ENCODE measurements at places on chromosomes 7 and 10. TPM values are rescaled to one million over a fixed set of nuclear protein-coding genes. Genes with fewer than 3 reads are reported as not detected.

Gene CYP2C18
- 6.5 TPM for total RNA-seq

DNA sequence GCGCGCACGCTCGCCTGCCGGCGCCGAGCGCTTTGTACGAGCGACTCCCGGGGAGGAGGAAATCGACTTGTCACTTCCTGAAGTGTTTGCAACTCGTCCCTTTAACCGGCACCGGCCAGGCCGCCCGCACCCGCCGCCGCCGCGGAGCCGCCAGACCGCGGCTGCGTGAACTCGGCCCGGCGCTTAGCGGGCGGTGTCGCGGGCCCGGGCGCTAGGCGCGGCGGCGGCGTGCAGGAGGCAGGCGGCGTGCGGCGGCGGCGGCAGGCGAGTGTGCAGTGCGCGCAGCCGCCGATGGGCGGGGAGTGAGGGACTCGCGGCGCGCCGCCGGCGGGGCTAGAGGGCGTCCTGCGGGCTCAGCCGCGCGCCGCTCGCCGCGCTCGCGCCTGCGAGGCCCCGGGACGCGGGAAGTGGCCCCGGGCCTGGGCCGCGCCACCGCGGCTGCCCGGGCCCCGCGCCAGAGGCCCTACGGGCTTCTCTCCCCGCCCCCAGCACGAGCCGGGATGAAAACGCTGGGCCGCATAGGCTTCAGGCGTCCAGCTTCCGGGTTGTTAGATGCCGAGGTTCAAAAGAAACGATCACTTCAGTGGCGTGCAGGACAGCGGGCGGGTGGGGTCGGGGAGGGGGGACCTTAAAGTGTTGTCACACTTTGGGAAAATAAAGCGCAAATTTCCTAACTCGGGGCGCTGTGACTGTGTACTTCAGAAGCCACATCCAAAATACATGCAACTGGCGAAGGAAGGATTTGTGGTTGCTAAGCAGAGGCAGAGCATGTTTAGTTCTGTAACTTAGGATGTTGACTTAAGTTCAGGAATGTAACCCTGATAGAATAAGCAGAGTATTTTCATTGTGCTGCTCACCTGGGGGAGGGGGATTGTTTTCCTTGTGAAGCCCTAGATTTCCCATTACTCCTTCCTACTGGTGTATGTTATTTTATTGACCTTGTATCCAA, at the start of gene FAM53B:
TSS of gene FAM53B (minus strand) at position 277 of the 949 bp plus-strand sequence. CDS start 37,665 bp downstream, outside the sequence.
- peak; percentile 85 for DNase-seq

- DNase-seq, result peak; percentile 11
Observed at GRCh38 chr10:5509236-5509635, 9.9 kb upstream of the CALML5 start.

GRCh38 chr7:145175366-145175765, 339.5 kb upstream of the TPK1 start:
- no peak for DNase-seq

DNA sequence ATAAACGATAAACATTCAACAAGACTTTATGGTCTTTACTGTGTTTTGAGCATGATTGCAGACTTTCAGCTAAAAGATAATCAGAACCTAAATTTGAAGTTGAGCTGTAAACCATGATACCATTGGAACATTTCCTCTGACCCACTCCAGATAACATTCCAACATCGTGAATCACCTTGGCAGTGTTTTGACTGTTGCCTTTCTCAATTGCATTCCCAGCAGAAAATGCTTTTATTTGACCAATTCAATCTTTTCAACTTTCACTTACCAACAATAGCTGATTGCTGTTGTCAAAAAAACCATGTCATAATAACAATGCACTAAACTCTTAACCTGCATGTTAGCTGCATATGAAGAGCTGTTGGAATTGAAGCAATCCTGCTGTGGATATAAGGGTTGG, 165.5 kb downstream of the MDFIC start:
- no peak for DNase-seq

DNA sequence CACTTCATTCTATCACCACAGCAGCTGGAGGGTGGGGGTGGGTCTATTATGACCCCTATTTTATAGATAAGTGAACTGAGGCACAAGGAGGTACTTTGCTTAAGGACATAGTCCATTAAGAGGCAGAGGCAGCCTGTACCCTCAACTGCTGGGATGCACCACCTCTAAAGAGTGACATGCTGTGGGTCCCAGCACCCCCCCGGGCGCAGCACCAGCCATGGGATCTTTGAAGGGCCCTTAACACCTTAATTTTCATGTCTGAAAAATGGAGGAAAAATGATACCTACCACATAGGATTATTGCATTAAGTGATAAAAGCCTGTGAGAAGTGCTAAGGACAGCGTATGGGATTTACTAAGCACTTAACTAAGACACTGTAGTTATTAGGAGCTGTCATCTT, 15.4 kb downstream of the ADCYAP1R1 start:
- DNase-seq, result no peak

DNA sequence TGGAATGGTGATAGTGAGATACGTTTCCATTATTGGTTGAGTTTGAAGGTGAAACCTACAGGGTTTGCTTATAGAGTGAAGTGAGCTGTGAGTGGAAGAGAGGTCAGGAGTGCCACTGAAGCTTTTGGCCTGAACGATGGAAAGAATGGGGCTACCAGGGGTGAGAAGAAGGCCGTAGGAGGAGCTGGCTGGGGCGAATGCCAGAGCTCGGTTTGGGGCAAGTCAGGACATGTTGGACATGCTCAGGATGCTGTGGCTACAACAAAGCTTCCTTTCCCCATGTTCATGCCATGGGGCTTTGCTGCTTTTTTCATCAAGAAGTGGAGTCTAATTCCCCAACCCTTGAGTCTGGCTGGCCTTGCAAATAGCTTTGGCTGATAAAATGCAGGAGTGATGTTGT, 253.7 kb downstream of the GLRX3 start:
- DNase-seq, result no peak

Gene HHEX
- total RNA-seq, result 8.8 TPM

GRCh38 chr10:118793545-118793944, 38.8 kb upstream of the CACUL1 start:
- DNase-seq, result no peak

Gene IL2RA
- total RNA-seq, result 1.2 TPM

DNA sequence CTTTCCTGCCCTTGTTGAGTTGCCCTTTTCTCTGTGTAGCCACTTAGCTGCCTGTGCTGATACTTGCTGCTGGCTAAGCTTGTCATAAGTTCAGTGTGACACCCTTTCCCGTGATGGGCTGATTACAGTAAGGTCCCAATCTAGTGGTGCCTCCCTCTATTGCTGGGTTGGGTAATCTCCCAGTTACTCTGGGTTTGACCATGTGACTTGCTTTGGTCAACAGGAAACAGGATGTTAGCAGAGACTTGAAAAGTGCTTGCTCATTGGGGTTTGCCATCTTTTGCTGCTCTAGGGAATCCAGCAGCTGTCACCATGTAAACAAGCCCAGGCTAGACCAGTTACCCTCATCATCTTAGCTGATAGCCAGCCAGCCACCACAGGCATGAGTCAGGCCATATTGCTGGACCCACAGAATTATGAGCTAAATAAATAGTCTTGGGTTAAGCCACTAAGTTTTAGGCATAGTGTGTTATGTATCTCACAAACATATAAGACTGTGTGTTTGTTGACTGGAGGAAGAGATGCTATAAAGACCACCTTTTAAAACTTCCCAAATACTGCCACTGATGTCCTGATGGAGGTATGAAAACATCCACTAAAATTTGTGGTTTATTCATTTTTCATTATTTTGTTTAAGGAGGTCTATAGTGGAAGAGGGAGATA, 4.0 kb upstream of the LEP start:
- DNase-seq, result no peak

DNA sequence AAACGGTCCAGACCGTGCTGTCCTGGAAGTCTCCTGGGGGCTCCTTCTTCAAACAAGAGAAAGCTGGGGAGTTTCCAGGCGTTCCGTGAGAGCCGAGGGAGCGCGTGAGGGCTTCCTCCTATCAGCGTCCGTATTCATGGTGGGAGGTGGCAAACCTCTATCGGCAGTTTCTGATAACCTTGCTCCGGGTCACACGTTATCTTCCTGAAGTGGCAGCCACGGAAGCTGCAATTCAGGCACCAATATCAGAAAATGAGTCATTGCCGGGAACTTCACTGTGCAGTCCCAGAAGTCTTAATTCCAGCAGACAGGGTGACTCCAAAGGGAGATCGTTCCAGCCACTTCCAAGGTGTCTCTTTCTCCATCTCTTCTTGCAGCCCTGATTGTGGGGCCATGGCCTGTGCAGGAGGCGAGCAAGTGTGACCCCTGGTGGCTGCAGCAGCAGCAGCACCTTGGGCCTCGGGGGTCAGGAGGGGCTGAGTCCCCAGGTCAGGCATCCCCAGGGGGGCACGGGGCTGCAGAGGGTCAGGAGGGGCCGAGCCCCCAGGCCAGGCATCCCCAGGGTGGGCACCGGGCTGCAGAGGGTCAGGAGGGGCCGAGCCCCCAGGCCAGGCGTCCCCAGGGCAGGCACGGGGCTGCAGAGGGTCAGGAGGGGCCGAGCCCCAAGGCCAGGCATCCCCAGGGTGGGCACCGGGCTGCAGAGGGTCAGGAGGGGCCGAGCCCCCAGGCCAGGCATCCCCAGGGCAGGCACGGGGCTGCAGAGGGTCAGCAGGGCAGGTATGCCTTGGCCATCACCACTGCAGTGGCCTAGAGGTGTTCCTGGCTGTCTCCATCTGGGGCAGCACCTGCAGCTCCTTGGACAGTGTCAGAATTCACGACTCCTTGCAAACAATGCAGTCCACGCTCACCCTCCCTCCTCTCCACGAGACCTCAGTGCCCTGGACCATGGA, 538.7 kb downstream of the DNAJB6 start:
- DNase-seq, result no peak

DNA sequence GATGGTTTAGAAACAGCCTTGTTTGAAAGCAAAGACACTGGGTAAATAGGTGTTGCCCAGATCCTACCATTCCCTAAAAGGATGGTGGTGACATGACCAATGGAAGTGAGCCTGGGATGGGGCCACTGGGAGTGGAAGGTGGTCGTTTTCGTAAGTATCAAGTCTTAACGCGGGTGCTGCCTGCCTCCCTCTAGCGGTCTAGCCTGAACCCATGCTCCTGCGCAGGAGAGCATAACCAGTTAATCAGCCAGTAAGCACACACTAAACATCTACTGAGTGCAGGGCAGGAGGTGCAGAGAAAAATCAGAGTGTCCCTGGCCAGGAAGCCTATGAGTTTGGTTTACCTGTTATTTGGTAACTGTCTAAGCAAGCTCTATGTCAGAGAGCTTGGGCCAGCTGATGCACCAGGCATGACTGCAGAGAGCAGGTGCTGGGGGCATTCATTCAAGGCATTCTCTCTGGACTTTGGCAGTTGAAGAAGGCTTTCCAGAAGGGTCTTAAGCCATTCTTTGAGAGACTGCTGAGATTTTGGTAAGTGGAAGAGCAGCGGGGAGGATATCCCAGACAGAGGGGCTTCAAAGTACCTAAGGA, 930 bp downstream of the GARIN1A start:
- peak; percentile 12 for DNase-seq

GRCh38 chr7:135917721-135918120, 59.4 kb downstream of the MTPN start:
- no peak for DNase-seq

Gene TRIL
- total RNA-seq, result 1.5 TPM

Gene C10orf62
- not detected for total RNA-seq

DNA sequence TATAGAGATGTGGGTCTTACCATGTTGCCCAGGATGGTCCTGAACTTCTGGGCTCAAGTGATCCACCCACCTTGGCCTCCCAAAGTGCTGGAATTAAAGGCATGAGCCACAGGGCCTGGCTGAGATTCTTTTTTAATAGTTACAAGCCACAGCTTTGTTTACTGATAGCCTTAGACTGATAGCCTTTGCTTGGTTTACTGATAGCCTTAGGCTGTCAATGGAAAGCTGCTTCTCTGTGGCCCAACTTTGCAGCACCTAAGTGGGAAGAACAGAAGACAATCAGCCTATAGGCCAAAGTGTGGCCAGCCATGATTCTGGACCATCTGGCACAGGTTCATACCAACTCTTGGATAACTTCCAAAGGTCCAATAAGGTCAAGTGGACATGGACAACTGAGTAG, 24.1 kb upstream of the CDCA7L start:
- no peak for DNase-seq

- DNase-seq, result no peak
Observed at GRCh38 chr10:1476455-1476803, 260.9 kb downstream of the ADARB2 start.

GRCh38 chr10:124643330-124644009, 100.7 kb downstream of the FAM53B start:
- DNase-seq, result no peak

Gene MTG1
- 52.7 TPM for total RNA-seq

DNA sequence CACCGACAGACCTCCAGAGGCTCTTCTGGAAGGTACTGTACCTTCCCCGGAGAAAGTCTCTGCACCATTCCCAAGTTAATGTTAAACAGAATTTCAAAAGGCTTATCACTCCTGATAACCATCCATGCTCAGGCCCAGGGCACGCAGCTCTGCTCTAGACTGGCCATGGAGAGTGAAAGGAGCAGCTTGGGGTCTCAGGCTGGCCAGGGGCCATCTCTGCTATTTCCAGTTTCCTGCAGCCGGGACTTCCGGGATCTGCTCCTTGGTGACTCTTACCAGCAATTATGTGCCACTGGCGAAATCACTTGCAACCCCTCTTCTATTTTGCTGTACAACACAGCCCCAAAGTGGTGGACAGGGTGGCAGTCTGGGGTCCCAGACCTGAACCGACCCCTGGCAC, 6.0 kb downstream of the CLDN15 start:
- peak; percentile 57 for DNase-seq

Gene MOGAT3
- total RNA-seq, result 27.9 TPM

DNA sequence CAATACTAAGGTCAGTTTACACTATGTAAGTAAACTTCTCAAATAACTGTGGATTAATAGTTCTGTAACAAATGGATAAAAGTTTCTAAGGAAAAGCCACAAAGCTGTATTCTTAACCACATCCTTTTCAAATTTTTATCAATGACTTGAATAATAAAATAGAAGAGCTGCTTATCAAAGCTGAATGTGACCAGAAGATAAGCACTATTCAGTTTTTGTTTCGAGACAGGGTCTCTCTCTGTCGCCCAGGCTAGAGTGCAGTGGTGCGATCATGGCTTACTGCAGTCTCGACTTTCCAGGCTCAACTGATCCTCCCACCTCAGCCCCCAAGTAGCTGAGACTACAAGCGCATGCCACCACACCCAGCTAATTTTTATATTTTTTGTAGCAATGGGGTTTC, 17.0 kb downstream of the UPF2 start:
- no peak for DNase-seq

- no peak for DNase-seq
Observed at GRCh38 chr10:31087851-31088250, 56.2 kb upstream of the ZNF438 start.

Gene AKR1B15
- total RNA-seq, result not detected

DNA sequence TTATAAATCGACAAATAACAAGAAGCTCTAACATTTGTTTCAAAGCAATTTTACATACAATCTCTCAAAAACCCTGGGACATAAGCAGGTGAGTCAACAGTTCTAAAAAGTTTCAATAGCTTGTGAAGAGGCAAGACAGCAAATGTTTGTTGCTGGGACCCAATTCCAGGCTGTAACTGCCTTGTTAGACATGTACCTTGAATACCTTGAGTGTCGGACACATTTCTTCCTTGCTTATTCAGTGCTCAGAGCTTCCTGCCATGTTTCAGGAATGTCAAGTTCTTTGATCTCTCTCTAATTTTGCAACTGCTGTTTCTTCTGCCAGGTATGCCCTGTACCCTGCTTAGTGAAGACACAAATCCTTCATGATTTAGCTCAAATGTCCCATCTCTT, 5.1 kb downstream of the CH25H start:
- DNase-seq, result no peak

Data from mucosa of descending colon (tissue), 3 donors.